ENCODE measurements at places on chromosomes 1 and 21.

DNA sequence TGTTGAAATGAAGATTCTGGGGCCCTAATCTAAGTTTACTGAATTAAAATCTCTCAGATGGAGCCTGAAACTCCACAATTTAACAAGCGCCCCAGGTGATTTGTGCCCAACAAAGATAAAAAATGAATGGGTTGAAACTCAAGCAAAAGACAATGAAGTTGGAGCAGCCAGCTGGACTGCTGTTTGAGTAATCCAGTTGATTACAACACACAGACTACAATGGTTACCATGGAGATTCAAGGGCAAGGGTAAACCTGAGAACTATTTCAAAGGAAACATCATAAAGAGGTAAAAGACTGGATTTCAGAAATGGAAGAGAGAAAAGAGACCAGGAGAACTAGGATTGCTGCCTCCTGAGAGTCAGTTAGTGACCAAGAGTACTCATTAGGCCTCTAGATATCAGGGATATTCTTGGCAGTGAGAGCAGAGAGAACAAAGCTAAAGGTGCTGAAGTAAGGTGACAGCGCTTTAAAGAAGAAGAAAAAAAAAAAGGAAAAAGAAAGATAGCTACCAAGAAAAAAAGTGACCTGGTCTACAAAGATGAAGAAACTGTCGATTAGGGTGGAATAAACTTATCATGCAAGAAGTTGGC is 44.5 kb downstream of the LRRC53 start:
- DNase-seq = no peak

- DNase-seq = no peak
Observed at GRCh38 chr1:150053926-150054325, 13.7 kb upstream of the VPS45 start.

- DNase-seq = no peak
Observed at GRCh38 chr1:206831650-206832049, 33.8 kb upstream of the IL20 start.

DNA sequence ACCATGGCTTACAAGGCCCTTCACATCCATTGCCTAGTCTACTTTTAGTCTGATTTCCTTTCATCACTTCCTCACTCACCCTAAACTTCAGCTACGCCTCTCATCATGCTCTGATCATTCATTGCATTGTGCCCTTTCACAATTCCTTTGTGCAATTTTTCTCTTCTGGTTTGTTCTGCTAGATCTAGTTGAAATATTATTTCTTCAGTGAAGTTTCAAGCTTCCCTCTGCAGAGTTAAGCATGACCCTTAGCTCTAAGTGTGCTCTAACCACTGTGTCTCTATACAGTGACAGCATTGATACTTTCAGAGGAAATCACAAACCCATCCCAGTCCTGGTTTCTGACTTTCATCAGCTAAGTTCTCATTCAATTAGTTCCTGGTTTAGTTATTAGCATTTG is 166.1 kb downstream of the PLA2G4A start:
- DNase-seq = no peak

- DNase-seq = no peak
Observed at GRCh38 chr1:178682429-178682828, 42.6 kb upstream of the RALGPS2 start.

GRCh38 chr1:227780101-227781044 is 35.1 kb upstream of the PRSS38 start:
- no peak for DNase-seq

DNA sequence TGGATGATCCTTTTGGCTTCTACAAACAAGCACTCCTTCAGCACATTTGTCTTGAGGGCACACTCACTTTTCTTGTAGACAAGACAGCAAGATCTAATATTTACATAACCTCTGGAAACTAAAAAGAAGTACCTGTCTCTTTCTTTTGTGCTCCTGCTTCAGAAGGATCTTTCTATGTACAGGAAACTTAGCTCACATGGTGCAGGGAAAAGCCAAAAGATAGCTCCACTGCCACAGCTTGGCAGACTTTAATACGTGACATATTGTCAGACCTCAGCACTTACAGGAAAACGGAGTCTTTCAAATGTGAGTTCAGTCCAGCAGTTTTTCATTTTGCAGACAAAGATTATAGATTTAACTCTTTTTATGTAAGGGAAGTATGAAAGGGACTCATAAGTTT is 225.5 kb upstream of the SAMSN1 start:
- DNase-seq = no peak

DNA sequence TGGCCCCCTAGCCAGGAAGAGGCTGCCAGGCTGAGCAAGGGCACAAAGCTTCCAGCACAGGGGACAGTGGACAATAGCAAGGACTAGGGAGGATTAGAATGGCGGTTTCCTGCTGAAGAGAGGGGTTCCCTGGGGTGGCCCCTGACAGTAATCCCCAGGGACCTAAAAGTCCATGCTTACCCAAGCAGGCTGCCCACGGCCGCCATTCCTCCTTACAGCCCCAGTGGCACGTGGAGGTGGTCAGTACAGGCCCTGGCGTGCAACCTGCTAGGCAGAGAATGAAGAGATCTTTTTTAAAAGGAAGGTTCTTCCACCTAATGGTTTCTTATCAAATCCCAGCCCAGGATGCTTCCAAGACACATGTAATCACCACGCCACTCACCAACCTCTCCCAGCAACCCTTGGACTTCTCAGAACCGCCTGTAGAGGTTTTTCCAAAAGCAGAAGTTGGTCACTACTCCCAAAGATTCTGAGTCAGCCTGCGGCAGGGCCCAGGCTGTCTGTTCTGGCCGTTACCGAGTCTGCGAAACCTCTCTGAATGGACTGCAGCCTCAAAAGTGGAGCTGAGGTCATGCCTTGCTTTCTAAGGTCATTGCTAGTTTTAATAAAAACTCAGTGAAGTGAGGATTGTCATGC is 926 bp downstream of the MRPL55 start:
- DNase-seq = no peak

DNA sequence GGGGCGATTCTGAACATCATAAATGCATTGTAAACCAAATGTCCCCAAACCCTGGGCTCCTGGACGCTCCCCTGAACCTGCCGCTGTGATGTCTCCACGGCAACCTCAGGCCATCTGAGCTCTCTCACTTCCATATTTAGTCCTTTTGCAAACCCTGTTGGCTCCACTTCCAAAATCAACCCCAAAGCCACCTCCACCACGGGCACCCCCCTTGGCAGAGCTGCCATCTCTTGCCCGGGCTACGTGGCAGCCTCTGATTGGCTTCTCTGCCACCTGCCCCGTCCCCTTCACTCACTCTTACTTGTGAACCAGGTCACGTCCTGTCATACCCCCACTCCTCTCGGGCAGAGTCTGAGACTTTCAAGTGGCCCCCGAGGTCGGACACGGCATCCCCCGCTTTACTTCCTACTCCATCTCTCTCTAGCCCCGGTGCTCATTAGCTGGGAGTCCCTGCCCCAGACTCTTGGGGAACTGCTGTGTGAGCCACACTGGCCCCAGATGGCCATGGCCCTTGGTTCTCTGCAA is 15.8 kb downstream of the PRXL2B start:
- DNase-seq = no peak

DNA sequence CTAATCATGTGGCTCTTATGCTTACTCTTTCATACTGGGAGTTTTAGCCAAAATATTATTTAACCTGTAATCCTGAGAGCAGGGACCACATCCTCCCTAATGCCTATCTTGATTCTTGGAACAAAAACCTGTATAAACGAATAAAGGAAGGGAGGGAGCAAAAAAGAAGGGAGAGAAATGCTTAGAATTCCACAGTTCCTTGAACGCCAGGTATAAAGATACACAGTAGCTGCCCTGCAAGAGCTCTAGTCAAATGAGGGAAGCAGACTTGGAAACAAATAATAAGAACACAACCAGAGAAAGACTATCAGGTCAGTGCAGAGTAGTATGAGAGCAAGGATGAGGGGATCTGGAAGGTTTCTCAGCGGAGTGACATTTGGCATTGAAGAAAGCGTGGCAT is 116.3 kb downstream of the SLC30A10 start:
- no peak for DNase-seq

DNA sequence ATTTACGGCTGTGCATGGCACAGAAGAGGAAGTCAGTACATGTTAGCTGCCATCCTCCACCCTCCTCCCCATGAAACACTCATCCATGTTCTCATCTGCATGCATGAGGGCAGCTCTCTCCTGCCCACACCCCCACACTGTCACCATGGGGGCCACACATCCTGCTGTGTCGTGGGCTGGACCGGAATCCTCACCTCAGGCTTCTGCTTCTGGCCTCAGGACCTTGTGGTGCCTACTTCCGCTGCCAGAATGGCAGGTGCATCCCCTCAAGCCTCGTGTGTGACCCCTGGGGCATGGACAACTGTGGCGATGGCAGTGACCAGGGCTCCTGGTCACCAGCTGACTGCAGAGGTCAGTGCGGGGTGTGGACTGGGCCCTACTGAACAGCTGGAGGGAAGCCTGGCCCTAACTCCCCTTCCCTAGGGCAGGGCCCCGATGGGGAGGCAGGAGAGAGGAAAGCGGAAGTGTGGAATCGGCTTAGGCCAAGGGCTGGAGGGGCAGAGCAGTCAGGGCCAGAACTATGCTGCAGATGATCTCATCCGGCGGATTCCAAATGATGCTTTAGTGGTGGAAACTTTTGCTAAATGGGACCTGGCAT is 3.8 kb downstream of the LDLRAD2 start:
- no peak for DNase-seq

GRCh38 chr1:185539277-185539943 is 194.8 kb upstream of the HMCN1 start:
- DNase-seq = no peak

DNA sequence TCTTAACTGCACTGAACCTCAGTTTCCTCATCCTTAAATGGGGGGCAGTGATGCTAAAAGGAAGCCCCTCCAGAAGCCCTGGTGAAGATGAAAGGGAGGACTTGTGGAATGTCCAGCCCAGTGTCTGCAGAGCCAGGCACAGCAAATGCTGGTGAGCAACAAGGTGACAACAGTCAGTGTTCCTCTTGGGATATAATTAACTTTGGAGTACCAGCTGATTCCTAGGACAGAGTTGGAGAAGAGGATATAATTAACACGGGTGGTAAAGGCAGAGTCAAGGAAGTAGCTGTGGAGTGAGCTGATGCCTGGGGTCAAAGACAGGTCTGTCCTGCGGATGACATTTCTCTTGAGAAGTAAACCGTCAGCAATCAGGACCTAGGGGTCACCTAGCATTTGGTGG is 60.7 kb upstream of the MRPS6 start:
- no peak for DNase-seq

DNA sequence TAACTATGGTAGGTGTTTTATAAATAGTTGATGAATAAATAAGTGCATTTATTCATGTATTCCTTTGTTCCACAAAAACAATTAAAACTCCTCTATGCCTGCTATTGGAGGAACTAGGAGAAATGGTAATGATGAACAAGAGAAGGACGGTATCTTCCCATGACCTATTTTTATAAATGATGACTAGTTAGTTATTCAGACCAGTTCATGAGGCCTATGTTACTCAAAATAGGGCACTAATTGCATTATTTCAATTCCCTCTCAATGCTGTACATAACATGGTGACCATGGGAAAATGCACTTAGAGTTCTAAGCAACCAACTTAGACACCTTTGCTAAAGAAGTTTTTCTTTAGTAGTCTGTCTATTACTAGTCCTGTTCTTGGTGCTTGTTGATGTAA is 53.1 kb downstream of the XCL1 start:
- DNase-seq = no peak

GRCh38 chr1:116668277-116668676 is 744 bp upstream of the IGSF3 start:
- DNase-seq = no peak

DNA sequence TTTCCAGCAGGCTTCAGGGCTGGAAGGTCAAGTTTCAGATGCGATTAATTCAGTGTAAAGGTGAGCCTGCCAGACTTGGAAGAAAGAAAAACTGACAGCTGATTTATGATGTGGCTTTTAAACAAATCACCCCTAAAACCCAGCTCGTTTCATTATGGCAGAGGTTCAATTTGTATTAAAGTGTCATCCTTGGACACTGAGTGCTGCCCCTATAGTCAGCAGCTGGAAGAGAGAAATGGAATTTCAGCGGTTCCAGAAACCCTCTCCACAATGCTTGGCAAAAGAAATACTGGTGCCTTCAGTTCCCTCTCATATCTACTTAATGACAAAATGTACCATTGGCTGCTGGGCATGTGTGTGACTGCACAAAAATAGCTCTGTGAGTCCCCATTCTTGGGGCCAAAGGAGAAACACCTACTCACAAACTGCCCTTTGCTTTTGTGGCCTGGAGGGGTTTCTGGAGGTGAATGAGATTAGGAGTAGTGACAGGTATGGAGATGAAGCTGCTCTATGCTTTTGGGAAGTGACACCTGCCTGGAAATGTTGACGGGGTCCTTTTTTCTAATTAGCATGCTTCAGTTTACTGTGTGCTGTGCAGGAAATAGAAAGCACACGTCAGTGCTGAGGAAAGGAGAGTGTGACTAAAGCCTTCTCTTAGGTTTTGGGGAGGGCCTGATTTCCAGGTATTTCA is 95.1 kb upstream of the TSPAN2 start:
- no peak for DNase-seq

DNA sequence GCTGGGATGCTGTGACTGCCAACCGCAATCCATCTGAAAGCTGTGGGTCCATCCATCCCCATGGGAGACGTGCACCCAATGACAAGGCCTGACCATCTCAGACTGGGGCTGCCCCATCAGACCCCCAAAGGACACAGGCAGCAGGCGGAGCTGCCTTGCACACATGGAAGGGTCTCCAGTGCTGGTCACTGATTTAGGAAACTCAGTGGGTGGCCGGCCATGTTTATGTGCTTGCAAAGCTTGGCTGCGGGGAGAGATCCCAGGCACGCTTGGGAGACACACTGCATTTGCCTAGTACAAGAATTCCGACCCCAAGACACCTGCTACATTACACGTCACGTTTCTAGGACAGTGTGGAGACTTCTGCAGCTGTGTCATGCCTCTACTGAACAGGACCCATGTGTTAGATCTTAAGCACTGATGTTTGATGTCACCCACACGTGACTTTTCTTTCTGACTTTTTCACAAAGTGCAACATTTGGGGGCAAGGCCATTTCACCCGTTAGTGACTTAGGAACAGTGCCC is 181.4 kb downstream of the CLIC6 start:
- DNase-seq = no peak

DNA sequence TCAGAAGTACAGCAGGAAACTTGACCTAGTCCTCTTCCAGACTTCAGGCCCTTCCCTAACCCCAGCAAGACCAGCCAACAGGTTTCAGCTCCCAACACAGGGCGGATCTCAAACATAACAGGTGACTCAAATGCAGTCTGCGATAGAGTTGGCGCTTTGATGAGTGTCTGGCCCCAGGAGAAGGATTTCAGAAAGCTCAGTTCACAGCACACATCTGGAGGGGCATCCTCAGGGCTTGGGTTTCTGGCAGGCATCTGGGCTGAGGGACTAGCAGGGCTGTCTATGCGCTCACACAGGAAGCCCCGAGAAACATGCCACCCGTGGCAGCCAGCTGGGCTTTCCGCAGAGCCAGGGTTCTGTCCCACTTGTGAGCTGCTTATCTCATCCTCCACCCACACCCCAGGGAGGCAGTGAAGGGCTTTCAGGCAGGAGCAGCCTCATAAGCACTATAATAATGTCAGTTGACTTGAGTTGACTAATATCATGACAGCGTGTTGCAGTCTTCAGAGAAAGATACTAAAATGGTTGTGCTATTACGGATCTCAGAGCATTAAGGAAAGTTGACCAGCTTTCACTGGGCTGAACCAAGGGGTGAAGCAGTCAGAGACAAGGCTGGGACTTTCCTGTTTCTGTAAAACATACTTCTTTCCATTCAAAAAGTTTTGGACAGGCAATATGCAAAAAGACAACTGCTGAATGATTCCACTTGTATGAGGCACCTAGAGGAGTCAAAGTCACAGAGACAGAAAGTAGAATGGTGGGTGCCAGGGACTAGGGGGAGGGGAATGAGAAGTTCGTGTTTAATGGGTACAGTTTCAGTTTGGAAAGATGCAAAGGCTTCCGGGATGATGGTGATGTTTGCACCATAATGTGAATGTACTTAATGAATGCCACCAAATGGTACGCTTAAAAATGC is 233.0 kb upstream of the IRF2BP2 start:
- peak; percentile 31 for DNase-seq

- DNase-seq = no peak
Observed at GRCh38 chr1:56566061-56566744, 13.2 kb downstream of the PLPP3 start.

Measured in effector memory CD4-positive, alpha-beta T cell (primary cell).